Colonic mucosa (tissue), 4 donors: ENCODE measurements at places on chromosomes 13 and 19. TPM values are rescaled to one million over a fixed set of nuclear protein-coding genes. Genes with fewer than 3 reads are reported as not detected.

DNA sequence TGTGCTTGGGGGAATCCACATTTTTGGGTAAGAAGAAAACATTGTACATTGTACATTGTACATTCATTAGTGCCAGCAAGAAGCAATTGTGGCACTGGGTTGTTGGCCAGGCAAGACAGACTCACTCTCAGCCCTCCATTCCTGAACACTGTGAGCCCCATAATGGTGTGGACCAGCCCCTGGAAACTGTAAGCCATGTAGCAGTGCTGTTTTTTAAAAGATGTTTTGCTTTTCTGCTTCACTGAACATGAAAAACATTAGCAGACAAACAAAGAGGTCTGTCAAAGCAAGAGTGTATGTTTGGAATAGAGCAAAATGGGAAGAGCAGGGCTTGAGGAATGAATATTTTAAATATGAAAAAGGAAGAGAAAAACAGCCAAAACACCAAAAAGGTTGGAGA, 39.1 kb upstream of the IL17D start:
- no peaks in the 10 kb centered on the region for H3K36me3 ChIP-seq
- no peaks in the 10 kb centered on the region for H3K27me3 ChIP-seq
- H3K4me3 ChIP-seq = no peak overlapping the region

DNA sequence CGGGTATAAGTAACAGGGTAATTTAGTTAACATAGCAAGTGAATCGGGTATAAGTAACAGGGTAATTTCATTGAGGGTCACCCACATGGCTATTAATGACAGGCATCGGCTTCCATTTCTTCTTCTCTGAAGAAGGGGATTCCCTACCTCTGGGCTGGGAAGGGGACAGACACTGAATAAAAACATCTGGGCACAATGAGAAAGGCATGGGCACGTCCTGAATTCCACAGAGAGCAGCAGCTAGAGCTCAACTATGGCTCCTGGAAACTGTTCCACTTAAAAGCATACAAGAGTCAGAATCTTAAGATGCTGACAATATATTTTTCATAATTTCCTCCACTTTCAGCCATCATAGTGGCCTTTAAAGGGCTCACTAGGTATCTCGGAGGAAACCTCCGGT, 51.8 kb downstream of the CRYL1 start:
- H3K4me1 ChIP-seq = no peaks in the 10 kb centered on the region
- no peak overlapping the region for H3K4me3 ChIP-seq
- H3K27me3 ChIP-seq = no peaks in the 10 kb centered on the region
- DNase-seq = no peak

DNA sequence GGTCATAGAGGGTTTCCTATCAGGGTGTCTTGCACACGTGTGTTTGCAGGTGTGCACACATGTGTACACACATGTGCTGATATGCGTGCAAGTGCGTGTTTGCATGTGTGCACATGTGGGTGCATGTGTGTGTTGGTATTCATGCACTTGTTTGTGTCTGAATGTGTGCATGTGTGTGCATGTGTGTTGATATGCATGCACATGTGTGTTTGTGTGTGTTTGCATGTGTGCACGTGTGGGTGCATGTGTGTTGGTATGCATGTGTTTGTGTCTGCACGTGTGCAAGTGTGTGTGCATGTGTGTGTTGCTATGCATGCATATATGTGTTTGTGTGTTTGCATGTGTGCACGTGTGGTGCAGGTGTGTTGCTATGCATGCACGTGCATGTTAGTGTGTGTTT, 150.5 kb downstream of the SOX1 start:
- H3K4me3 ChIP-seq = no peak overlapping the region
- H3K27me3 ChIP-seq = no peaks in the 10 kb centered on the region
- no peaks in the 10 kb centered on the region for H3K36me3 ChIP-seq
- H3K27ac ChIP-seq = no peak overlapping the region

DNA sequence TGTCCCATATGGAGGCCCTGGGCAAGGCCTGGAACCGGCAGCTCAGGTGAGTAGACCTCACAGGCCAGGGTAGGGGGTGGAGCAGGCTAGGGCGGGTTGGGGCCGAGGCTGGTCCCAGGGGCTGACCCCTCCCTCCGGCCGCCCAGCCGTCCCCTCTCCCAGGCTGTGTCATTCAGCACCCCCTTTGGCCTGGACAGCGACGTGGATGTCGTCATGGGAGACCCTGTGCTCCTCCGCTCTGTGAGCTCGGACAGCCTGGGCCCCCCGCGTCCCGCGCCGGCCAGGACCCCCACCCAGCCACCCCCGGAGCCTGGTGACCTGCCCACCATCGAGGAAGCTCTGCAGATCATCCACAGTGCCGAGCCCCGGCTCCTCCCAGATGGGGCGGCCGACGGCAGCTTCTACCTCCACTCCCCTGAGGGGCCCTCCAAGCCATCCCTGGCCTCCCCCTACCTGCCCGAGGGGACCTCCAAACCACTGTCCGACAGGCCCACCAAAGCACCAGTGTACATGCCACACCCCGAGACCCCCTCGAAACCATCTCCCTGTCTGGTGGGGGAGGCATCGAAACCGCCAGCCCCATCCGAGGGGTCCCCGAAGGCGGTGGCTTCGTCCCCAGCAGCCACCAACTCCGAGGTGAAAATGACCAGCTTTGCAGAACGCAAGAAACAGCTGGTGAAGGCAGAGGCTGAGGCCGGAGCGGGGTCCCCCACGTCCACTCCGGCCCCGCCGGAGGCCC, 16.0 kb downstream of the CAMSAP3 start:
- no peaks in the 10 kb centered on the region for H3K4me1 ChIP-seq
- H3K36me3 ChIP-seq = no peaks in the 10 kb centered on the region
- H3K27ac ChIP-seq = no peak overlapping the region
- DNase-seq = no peak

- H3K27me3 ChIP-seq = no peaks in the 10 kb centered on the region
- H3K4me1 ChIP-seq = no peaks in the 10 kb centered on the region
- no peak overlapping the region for H3K4me3 ChIP-seq
- no peaks in the 10 kb centered on the region for H3K36me3 ChIP-seq
- DNase-seq = no peak
Measured at GRCh38 chr13:60158321-60158801, 5.4 kb downstream of the DIAPH3 start.

- peak; percentile 37 for DNase-seq
- no peaks in the 10 kb centered on the region for H3K27me3 ChIP-seq
- no peaks in the 10 kb centered on the region for H3K4me1 ChIP-seq
- H3K27ac ChIP-seq = no peak overlapping the region
- no peaks in the 10 kb centered on the region for H3K36me3 ChIP-seq
Measured at GRCh38 chr13:21616880-21617279, 12.9 kb upstream of the MICU2 start.

DNA sequence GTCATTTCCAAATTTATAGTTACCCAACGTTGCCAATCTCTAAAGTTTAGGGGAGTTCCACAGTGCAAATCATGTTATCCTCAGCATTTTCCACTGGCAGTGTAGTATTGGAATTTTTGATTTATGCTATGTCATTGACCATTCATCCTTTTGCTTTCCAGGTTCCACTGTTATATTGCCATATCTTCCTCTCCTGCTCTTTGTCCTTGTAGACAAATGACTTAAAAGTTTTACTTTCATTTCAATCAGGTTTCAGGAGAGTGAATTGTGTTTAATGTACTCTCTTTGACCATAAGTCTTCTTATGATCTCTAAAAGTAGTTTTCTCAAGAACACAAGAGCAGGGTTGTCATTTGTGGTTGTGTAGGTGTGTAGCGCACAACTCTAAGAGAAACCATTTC, 274.6 kb downstream of the COG6 start:
- no peaks in the 10 kb centered on the region for H3K4me1 ChIP-seq
- no peak overlapping the region for H3K4me3 ChIP-seq
- H3K27me3 ChIP-seq = no peaks in the 10 kb centered on the region
- no peak overlapping the region for H3K27ac ChIP-seq
- DNase-seq = no peak
- no peaks in the 10 kb centered on the region for H3K36me3 ChIP-seq

DNA sequence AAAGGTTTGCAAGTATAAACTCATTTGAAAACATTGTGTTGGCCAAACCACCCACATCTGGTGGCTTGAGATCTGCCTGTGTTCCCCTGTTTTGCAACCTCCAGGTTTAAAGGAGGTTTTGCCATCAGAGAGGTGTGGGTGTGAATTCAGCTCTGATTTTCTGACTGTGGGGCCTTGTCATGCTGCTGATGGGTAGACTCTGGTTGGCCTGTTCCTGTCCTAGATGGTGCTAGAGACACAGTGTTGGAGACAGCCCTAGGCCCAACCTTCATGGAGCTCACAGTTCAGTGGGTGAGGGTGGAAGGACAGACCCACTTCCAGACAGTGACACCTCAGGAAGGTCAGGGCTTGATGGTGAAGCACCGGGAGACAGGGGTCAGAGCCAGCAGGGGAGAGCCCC, 7.5 kb downstream of the RAB4B start:
- DNase-seq = no peak
- H3K27me3 ChIP-seq = no peaks in the 10 kb centered on the region
- no peak overlapping the region for H3K27ac ChIP-seq
- H3K4me3 ChIP-seq = no peak overlapping the region

DNA sequence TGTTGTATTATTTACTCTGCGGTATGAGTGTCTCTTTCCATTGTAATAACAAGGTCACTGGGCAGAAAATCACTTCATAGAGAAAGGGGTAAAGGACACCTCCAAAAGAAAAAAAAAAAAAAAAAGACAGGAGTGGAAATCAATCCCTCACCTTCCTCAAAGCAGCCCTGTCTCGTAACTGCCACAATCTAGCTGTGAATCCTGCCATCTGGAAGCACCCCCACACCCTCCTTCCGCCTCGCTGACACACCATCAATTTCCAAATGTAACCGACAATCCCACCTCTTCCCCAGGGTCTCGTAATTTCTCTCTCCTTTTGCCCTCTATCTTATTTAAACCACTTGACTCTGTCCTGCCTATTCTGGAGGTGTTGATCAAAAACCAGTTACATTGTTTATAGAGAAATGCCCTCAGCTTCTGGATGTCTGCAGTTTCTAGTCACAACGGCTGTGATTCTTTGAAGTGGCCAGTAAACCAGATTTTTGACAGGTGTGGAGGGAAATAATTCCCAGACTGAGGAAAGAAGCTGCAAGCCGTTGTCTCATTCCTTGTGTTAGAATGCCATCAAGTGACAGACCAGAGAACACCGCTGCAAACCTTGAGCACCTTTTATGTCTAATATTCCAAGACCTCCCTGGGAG, 9.1 kb upstream of the POP4 start:
- DNase-seq = no peak
- H3K4me3 ChIP-seq = no peak overlapping the region
- H3K27ac ChIP-seq = no peak overlapping the region
- no peaks in the 10 kb centered on the region for H3K36me3 ChIP-seq
- no peaks in the 10 kb centered on the region for H3K27me3 ChIP-seq

DNA sequence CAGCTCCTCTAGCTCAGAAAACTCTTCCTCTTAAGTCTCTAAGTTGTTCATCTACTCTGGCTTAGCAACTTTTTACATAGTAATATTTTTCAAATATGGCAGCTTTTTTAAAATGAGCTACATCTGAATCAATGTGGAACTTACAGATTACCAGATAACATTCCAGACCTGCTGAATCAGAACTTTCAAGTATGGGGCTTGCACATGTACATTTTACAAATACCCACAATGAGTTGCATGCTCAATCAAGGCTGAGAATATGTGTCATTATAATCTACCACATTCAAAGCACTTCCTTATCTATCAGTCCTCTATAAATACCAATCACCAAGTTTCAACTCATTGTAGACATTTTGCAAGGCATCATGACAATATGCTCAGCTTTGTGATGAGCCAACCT, 383.1 kb downstream of the FGF14 start:
- no peak overlapping the region for H3K27ac ChIP-seq
- H3K27me3 ChIP-seq = no peaks in the 10 kb centered on the region
- no peaks in the 10 kb centered on the region for H3K36me3 ChIP-seq
- DNase-seq = no peak

DNA sequence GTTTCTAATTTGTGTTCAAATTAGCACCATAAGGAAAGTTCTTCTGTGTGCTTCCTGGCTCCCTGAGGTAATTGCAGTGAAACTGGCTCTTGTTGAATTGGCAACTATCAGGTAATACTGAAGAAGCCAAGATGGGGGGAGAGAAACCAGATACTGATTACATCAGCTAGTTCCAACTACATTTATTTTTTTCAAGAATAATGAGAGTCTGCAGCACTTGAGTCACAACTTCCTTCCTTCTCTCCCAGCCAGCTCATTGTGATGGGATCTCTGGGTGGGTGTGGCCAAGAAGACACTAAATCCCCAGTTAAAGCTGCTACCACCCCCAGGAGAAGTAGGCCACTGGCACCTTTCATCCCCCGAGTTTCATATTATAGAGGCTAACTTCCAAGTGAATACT, 100.7 kb upstream of the RXFP2 start:
- H3K27me3 ChIP-seq = no peaks in the 10 kb centered on the region
- no peak for DNase-seq
- H3K4me3 ChIP-seq = no peak overlapping the region
- H3K4me1 ChIP-seq = no peaks in the 10 kb centered on the region
- no peaks in the 10 kb centered on the region for H3K36me3 ChIP-seq

- no peaks in the 10 kb centered on the region for H3K27me3 ChIP-seq
- no peaks in the 10 kb centered on the region for H3K36me3 ChIP-seq
- no peak overlapping the region for H3K27ac ChIP-seq
- DNase-seq = no peak
- H3K4me3 ChIP-seq = no peak overlapping the region
- no peaks in the 10 kb centered on the region for H3K4me1 ChIP-seq
Measured at GRCh38 chr13:50809133-50810090, 34.1 kb downstream of the DLEU7 start.

- no peaks in the 10 kb centered on the region for H3K27me3 ChIP-seq
- no peak for DNase-seq
- no peaks in the 10 kb centered on the region for H3K36me3 ChIP-seq
- H3K4me3 ChIP-seq = no peak overlapping the region
- H3K4me1 ChIP-seq = no peaks in the 10 kb centered on the region
Measured at GRCh38 chr19:5557691-5558090, 10.1 kb downstream of the TINCR start.

DNA sequence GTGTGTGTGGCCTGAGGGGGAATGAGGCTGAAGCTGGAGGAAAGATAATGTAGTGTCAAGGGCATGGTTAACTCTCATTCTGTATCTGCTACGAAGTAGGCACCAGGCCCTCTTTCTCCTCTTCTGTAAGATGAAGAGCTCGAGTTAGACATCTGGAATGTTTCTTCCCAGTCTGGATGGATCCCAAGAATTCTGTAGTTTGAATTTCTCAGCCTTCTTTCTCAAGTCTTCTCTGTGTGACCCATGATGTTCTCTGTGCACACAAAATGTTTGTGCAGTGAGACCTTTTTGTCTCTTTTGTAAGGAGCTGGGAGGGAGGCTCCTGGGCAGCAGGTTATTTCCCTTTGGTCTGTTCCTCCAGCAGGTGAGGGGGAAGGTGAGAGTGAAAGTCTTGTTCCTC, 13.7 kb downstream of the FGF9 start:
- H3K4me3 ChIP-seq = no peak overlapping the region
- no peaks in the 10 kb centered on the region for H3K4me1 ChIP-seq
- no peaks in the 10 kb centered on the region for H3K36me3 ChIP-seq

GRCh38 chr19:45152504-45153338, 8.1 kb downstream of the NKPD1 start:
- DNase-seq = peak; percentile 48
- no peak overlapping the region for H3K27ac ChIP-seq
- peaks cover 22% of the 10 kb centered on the region for H3K4me1 ChIP-seq
- H3K4me3 ChIP-seq = peak overlapping the region; percentile 25

The CASP14 gene
- total RNA-seq = not detected

The CAPN12 gene
- 5.2 TPM for total RNA-seq

The SHC2 gene
- total RNA-seq = 2.7 TPM

The MBD3L3 gene
- total RNA-seq = not detected

The GPR183 gene
- total RNA-seq = 8.3 TPM

The SLITRK1 gene
- total RNA-seq = not detected

The DBP gene
- total RNA-seq = 8.9 TPM

The BRCA2 gene
- total RNA-seq = 4.8 TPM

The VSTM2B gene
- total RNA-seq = not detected

The PLPPR3 gene
- total RNA-seq = not detected
